ENCODE measurements at places on chromosomes 2 and 18. TPM values are rescaled to one million over a fixed set of nuclear protein-coding genes. Genes with fewer than 3 reads are reported as not detected.

The DNAJC27 gene
- 19.1 TPM for total RNA-seq

The IL1A gene
- 3.2 TPM for total RNA-seq

The DAW1 gene
- total RNA-seq, result not detected

The SNED1 gene
- total RNA-seq, result 0.11 TPM

The POTEC gene
- total RNA-seq, result 0.06 TPM

The CCDC150 gene
- total RNA-seq, result 56.1 TPM

The MEIS1 gene
- total RNA-seq, result 10.7 TPM

The VWA3B gene
- not detected for total RNA-seq

The UBR3 gene
- 19.1 TPM for total RNA-seq

The NOTO gene
- not detected for total RNA-seq

The CYP27C1 gene
- total RNA-seq, result 3.8 TPM

DNA sequence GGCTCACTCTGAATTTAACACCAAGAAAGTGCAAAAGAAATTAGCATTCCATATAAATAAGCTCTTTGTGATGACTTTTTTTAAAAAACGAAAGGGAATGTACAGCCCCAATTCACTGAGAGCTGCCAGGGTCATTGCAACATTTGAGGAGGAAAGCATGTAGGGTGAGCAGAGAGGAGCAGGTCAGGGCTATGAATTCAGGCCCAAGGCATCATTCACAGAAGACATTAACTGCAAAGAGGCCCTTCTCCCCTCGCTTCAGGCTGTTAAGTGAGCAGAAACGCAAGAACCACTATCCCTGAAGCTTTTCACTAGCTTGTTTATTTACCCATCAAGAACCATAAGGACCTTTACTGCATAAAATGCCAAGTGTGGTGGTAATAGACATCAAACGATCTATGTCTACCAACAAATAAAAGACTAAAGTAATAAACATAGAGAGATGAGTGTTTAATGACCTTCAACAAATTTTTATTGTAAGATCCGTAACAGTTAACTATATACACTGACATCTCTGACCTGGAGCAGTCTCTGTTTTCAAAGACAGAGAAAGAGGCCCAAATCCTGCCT is 333.1 kb upstream of the HNRNPA3 start:
- DNase-seq, result no peak

GRCh38 chr18:63233334-63233733 is 86.2 kb downstream of the BCL2 start:
- no peak for DNase-seq

DNA sequence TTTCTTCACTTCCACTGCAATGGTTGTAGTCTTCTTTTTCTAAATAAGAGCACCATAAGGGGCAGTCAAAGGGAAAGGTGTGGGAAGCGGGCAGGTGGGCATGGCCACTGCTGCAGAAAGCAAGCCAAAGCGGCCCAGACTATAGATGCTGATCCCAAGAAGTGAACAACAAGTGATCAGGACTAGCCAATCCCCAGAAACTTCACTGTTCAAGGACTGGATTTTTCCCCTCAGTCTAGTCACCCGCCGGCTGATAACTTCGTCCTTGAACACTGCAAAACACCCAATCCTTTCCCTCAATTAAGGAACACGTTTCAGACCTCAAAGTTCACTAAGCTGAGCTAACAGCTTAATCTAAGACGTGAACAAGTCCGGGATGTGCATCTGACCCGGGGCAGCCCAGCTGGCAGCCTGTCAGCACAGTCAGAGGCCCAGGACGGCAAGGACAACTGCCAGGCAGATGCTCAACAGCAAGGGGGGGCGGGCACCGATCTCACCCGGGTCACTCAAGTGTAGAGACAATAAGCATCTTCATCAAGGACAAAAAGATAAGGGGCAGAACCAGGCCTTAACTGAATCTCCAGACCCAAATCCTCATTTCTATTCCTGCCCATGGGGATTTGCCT is 59.8 kb downstream of the HDLBP start:
- no peak for DNase-seq

DNA sequence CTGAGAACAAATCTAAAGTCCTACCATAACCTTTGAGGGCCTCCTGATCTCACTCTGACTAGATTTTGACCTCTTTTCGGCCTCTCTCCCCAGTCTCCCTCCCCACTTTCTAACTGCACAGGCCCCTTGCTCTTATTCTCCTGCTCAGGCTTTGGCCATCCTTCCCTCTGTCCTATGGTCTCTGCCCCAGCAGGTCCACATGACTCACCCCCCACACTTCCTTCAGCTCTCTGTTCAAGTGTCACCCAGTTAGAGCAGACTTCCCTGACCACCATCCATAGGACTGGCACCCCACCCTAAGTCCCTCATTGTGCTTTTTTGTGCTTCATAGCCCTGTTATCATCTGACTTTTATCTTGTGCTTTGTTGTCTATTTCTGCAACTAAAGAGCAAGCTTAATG is 41.2 kb upstream of the NT5C1B start:
- DNase-seq, result no peak

- DNase-seq, result peak; percentile 46
These were observed 775.4 kb upstream of the ID2 start for GRCh38 chr2:7906431-7906830.

- DNase-seq, result no peak
These were observed 179.3 kb downstream of the GLI2 start for GRCh38 chr2:120914839-120915521.

- DNase-seq, result no peak
These were observed 66.6 kb upstream of the HDAC4 start for GRCh38 chr2:239467281-239467955.

- peak; percentile 73 for DNase-seq
These were observed 68.4 kb upstream of the MSH2 start for GRCh38 chr2:47334356-47335136.

DNA sequence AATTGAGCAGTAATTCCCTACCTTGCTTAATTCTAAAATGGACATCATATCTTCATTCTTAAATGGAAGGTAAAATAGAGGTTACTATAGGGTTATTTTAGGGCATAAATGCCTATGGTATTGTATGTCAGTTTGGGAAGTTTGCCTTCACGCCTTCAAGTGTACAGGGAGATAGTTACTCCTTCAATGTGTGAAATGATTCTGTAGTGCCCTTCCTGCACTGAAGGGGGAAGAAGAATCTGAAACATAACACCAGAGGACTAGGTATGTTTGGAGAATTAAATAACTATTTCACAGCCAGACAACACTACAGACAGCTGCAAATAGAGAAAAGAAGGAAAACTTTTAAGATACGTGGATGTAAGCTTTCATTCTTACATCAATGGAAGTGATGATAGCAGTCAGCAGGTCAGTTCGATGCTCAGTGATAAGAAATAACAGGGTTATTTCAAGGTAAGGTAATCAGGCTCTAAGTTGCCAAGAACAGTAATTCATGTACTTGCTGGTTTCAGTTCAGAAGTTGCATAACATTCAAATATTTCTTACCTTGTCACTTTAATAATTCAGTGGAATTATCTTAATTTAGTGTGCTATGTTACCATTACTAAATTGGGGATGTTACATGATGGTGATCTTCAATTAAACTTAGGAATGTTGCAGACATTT is 4.0 kb downstream of the PKP4 start:
- DNase-seq, result no peak

GRCh38 chr2:200695601-200696000 is 109.8 kb downstream of the AOX1 start:
- DNase-seq, result no peak

- peak; percentile 66 for DNase-seq
These were observed 35.7 kb downstream of the ODC1 start for GRCh38 chr2:10412380-10412779.

GRCh38 chr2:210551001-210551400 is 5.4 kb upstream of the CPS1 start:
- no peak for DNase-seq

DNA sequence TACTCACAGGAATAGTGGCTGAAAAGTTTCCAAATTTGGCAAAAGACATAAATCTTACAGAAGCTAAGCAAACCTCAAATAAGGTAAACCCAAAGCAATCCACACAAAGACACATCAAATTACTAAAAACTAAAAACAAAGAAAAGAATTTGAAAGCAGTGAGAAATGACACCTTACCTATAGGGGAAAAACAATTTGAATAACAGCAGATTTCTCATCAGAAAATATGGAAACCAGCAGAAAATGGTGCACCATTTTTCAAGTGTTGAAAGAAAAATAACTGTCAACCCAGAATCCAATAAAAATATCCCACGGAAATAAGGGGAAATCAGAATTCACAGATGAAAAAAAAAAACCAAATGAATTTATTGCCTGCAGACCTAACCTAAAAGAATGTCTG is 138.6 kb downstream of the PIGN start:
- no peak for DNase-seq

GRCh38 chr2:12619975-12620374 is 96.8 kb upstream of the TRIB2 start:
- DNase-seq, result no peak

GRCh38 chr2:42964439-42965083 is 172.2 kb upstream of the HAAO start:
- DNase-seq, result no peak

GRCh38 chr2:98859323-98859722 is 76.7 kb downstream of the CRACDL start:
- DNase-seq, result no peak

- DNase-seq, result peak; percentile 27
These were observed 14.1 kb upstream of the PNPT1 start for GRCh38 chr2:55707751-55708150.

GRCh38 chr2:105449076-105449475 is 50.2 kb upstream of the FHL2 start:
- DNase-seq, result no peak

DNA sequence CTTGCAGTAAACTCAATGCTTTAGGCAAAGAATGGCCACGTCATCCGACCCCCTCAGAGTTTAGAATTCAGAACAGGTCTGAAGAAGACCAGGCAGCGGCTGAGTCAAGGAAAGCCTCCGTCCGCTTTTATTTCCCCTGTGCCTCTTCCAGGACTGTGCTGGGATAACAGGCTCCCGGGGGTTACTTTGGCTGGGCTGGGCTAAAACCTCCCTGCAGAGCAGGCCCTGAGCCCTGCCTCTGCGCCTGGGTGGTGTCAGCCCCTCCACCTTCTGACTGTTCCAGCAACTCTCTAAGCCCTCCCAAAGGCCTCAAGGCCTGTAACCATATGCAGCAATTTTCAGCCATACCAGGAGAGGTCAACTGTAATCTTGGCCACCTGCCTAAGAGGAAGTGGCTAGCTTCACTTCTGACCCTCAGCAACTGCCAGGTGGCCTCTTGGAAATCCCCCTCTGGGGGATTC is 166.5 kb downstream of the RPIA start:
- no peak for DNase-seq

GRCh38 chr18:45008694-45009413 is 328.2 kb downstream of the SETBP1 start:
- DNase-seq, result no peak

GRCh38 chr2:283996-284794 is 3.7 kb downstream of the ALKAL2 start:
- peak; percentile 58 for DNase-seq

GRCh38 chr2:15446961-15447360 is 114.2 kb downstream of the NBAS start:
- no peak for DNase-seq

DNA sequence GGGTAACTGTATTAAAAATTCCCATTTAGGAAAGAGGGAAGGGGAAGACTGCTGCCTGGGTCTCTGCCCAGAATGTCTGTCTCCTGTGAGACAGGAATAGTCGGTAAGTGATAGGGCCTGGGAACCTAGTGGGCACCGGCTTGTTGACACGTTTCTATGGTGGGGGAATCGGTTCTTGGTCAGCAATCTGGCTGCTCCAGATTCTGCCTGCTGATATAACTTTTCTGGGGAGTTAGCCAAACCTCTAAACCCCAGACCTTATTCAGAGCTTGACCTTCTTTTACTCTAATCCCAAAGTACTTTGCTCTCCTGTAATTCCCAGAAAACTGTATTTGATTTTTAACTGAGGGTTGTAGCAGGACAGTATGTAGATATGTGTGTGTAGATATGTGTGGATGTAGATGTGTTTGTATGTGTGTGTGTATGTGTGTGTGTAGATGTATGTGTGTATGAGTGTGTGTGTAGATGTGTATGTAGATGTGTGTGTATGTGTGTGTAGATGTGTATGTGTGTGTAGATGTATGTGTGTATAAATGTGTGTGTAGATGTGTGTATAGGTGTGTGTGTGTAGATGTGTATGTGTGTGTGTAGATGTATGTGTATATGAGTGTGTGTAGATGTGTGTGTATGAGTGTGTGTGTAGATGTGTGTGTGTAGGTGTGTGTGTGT is 61.8 kb upstream of the TXNDC2 start:
- no peak for DNase-seq

- no peak for DNase-seq
These were observed 42.4 kb upstream of the NABP1 start for GRCh38 chr2:191635333-191636234.

DNA sequence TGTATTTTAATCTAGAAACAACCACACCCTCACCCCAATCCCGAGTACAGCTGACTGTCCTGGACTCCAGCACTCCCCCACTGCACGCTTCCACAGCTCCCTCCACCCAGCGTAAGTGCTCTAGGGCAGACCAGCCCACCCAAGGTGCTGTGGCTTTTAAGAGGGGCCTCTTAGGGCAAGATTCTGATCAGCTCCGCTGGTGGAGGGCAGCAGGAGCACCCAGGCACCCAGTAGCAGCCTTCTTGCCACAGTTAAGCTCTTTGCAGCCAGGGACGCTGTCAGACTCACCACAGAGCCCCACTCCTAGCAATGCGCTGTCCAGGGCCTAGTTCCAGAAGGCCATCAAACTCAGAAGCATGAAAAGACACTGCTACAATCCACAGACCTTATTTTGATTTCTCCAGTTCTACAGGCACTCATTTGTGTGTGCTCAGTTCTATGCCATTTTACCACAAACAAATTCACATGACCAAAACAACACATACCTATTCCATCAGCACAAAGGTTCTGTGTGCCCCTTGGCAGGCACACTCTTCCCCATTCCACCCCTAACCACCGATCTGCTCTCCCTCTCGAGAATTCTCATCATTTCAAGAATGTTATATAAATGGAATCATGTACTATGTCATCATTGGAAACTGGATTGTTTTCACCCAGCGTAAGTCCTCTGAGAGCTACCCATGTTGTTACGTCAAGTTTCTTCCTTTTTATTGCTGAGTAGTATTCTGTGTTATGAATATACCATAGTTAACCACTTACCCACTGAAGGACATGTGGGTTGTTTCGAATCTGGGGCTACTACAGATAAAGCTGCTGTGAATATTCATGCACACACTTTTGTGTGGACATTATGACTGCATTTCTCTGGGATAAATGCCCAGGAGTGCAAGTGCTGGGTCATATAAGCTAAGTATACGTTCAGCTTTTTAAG is 40.4 kb downstream of the PTPN2 start:
- DNase-seq, result peak; percentile 11

DNA sequence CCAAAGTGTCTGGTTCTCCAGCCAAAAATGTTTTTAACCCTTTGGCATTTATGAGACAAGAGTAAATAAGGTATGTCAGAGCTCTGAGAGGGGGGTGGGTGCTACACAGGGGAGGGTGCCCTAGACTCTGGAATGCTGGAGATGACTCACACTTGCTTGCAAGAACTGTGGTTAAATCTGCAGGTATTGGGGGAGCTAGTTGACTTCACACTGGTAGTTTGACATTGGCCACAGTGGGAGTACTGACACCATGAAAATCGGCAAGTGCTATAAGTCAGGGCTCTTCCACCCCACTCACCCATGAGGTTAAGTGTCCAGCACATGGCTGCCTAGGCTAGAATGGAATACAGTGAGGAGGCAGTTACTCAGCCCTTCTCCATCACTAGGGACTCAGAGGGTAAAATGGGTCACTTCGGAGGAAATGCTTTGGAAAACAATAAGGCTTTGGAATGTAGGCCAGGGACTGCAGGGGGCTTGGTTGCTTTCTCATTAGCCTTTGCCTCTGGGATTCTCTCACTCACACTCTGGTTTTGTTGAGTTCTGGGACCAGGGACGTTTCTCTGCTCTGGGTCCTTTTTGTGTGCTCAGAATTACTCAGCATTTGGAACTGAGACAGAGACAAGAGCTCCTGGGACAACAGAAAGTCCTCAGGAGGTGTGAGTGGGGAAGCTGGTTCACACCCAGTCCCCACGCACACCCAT is 91.6 kb downstream of the ACKR3 start:
- peak; percentile 65 for DNase-seq

All from neural progenitor cell (in vitro differentiated cells).